ENCODE measurements at places on chromosomes 4 and X.

DNA sequence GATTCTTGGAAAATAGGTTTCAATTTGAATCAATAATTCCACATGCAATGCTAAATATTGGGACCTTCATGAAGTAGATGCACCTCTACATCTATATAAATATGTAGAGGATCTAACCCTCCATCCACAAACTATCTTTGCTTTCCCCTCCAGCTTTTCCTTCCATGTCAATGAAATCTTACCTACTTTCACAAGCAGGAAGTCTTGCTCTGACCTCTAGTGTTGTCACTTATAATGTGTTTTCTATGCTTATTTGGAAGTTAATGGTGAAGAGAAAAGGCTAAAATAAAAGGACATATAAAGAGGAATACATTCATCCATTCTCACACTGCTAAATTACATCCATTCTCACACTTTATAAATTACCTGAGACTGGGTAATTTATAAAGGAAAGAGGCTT lies 472.7 kb upstream of the DIAPH2 start:
- DNase-seq, result no peak

GRCh38 chr4:21768349-21769310 lies 179.9 kb downstream of the KCNIP4 start:
- DNase-seq, result no peak

GRCh38 chr4:109301651-109302360 lies 652 bp downstream of the COL25A1 start:
- DNase-seq, result no peak

- DNase-seq, result no peak
These were observed 53.8 kb downstream of the RNF150 start for GRCh38 chr4:141079393-141079930.

- DNase-seq, result no peak
These were observed 212.9 kb downstream of the NSUN7 start for GRCh38 chr4:40962551-40963180.

GRCh38 chr4:48370260-48371134 lies 29.2 kb downstream of the SLAIN2 start:
- no peak for DNase-seq

DNA sequence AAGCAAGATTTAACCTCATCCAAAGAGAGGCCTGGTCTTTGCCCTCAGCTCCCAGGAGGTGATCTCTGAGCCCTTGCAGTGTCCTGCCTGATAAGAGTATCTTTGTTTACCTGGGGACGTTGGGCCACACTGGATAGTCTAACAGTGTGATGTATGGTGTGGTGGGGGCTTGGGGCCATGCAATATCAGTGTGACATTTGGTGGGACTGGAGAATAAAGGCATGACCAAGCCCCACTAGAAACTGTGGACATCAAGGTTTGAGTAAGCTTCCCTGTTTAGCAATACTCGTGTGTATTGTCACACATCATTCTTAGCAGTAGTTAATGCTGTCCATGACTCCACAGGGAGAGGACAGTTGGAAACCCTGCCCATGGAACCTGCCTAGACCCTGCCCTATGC lies 34.4 kb downstream of the BBS12 start:
- no peak for DNase-seq

DNA sequence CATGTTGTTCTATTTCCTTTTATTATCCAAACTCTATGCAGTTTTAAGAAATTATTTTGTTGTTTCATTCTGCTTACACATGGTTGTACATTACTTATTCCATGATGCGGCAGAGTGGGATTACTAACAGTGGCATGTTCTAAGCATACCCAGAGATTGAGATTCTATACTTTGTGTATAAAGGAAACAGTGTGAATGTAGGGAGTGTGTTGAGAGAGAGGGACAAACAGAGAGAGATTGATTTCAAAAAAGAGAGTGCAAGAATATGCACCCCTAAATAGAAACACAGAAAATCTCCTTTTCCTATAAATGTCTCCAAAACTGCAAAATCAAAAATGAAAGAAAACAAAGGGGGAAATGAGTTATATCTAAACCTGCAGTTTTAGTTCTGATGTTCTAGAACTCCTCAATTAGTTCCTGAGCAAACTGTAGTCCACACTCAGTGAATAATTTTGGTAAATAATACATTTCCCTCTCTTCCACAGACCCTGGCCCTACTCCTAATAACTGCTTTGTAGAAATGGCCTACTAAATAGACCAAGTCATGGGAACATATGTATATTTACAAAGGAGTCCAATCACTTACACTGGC lies 31.0 kb downstream of the SLC9B1 start:
- DNase-seq, result no peak

- DNase-seq, result no peak
These were observed 55.7 kb upstream of the MMAA start for GRCh38 chr4:145563293-145563985.

DNA sequence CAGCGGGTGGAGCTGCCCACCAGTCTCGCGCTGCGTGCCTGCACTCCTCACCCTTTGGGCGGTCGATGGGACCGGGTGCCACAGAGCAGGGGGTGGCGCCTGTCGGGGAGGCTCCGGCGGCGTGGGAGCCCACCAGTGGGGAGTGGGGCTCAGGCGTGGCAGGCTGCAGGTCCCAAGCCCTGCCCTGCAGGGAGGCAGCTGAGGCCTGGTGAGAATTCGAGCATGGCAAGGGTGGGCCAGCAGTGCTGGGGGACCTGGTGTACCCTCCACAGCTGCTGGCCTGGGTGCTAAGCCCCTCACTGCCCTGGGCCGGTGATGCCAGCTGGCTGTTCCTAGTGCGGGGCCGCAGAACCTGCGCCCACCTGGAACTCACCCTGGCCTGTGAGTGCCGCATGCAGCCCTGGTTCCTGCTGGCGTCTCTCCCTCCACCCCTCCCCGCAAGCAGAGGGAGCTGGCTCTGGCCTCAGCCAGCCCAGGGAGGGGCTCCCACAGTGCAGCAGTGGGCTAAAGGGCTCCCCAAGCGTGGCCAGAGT lies 746.6 kb upstream of the PABPC4L start:
- no peak for DNase-seq

DNA sequence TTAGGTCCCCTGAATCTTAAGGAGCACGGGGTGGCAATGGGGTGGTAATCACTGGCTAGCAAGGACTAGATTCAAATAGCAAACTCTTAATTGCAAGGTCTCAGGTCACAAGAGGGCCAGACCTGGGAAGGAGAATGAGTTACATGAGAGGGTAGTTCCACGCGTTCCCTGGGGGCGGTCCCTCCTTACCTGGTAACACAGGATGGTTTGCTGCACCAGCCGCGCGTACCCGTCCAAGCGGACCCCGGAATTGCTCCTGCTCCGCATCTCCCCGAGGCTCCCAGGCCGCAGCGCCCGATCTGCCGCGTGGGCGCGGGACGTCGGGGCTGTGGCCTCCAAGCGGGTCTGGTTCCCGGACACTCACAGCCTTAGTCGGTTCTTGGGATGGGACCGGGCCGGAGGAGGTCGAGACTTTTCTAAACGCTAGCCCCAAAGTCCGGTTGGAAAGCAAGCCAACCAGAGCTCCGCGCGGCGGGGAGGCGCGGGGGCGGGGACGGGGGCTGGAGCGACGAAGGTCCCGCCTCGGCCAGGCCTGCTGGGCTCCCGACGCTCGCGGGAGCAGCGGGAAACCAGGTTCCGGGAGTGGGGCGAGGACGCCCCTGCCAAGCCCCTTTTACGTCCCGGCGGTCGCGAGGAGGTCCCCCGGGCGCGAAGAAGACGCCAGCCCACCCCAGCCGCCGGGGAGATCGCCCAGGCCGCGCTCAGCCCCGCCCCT lies at the start of gene PHKA2:
TSS of gene PHKA2 (minus strand) at position 449 of the 715 bp plus-strand sequence. CDS start at position 267, 182 bp downstream.
- DNase-seq, result peak; percentile 61

GRCh38 chr4:118177126-118177525 lies 142.8 kb downstream of the NDST3 start:
- no peak for DNase-seq

DNA sequence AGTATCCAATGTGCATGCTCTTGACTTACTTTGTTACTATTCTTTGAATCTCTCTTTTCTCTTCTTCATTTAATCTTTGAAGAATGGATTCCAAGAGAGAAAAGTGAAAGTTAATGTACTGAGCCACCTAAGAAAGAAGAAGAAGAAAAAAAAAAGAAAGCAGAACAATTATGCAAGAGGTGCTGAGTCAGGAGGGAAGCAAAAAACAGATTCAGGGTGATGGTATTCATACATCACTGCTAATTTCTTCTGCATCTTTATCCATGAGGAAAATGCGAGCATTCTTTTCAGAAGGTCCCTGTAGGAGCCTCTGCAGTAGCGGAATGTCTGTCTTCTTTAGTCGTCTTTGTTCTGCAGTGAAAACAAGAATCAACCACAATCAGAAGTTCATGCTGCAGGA lies 43.9 kb downstream of the RASSF6 start:
- DNase-seq, result no peak

- DNase-seq, result no peak
These were observed 37.7 kb upstream of the TASL start for GRCh38 chrX:30615229-30615628.

DNA sequence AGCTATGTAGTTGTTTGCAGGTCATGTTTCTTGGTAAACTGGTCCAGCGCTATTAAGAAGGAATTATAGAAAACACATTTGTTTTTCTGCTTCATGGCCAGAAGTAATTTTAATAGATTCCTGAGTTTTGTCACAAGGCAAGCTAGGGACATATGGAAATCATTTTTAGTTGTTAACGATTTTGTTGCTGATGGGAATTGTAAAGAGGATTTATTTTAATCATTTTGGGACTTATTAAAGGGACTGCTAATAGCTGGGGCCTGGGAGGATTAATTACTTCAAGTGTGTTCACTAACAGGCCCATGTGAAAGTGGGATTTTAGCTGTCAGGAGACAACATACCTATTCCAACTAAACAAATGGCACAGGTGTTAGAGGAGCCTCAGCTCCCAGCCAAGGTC lies 492.0 kb upstream of the ARX start:
- DNase-seq, result no peak

DNA sequence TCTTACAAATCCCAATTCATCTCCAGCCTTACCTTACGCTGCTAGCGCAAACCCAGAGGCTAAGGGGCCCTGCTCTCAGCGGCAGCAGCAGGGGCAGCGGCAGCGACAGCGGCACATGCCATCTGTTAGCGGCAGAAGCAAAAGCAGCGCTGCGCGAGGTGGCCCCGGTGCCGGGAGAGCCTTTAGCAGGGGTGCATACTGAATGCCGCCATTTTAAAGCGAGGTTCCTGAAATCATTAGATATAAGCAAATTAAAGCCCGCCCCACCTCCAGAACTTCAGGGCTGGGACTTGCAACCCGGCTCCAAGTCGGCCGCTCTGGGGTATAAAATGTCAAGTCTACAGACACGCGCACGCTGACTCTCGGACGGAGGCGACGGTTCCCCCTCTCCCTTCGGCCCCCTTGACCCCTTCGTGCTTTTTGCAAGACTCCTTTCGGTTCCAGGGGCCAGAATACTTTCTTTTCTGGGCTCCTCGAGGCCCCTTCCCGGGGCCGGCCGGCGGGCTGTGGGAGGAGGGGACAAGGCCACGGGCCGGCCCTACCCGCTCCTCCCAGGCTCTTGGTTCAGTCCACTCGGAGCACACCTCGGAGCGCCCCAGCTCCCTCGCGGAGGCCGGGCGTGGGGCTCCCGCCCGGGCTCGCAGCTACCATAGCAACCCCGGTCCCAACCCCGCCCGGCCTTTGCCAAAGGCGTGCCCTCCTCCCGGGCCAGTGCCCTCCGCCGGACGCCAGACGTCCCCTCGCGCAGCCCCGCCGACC lies at the start of gene MBNL3:
TSS of gene MBNL3 (minus strand) at position 220 of the 759 bp plus-strand sequence. CDS start 49,427 bp downstream, outside the sequence.
- DNase-seq, result peak; percentile 47

DNA sequence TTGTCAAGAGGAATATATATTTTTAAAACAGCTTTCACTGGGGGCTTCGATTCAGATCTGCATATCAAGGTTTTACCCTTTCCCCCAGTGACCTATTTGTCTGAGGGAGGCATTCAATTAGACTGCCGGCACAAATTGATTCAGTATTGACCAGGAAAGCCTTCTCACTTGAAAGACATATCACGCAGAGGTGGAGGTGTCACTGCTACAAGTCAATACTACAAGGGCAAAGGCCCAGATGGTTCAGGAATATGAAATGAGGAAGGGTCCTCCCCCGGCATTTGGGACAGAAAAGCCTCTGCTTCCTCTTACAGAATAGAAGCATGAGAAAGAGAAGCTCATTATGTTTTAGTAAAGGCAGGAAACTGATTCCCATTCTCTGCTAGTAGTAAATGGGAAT lies 383.6 kb downstream of the HNRNPD start:
- no peak for DNase-seq

DNA sequence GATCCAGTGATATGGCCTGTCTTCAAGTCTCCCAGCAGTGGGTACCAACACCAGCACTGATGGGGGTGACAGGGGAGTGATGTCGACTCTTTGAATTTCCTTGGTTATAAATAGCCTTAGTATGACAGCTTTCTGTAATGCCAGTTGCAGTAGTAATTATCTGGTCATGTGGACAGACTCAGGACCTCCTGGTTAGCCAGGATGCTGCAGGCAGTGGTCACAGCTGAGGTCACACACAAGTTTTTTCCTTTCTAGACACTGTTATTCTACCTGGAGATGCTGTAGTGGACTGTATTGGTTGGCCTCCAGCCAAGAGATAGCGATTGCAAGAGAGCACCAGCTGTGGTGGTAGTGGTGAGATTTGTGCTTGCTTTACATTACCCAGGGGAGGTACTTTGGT lies 63.6 kb downstream of the UPRT start:
- no peak for DNase-seq

- no peak for DNase-seq
These were observed 98.2 kb downstream of the MAGEC1 start for GRCh38 chrX:142001934-142002333.

DNA sequence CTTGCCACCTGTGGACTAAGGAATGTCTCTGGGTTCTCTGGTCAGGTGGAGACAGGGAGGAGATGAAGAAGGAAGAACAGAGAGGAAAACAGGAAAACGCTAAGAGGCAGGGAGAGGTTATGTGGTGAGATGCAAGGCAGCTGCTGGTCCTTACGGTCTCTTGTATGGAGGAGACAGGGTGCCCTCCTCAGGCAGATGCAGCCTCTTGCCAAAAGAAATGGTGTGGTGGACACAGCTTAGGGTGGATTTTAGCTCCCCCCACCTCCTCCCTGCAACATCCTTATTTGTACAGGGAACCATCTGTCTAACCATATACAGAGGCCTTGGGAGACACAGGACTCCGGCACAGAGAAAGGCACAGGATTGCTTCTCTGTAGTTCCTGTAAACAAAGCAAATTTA lies 9.7 kb downstream of the OCIAD2 start:
- no peak for DNase-seq

GRCh38 chr4:163395758-163396157 lies 52.1 kb downstream of the NPY5R start:
- DNase-seq, result no peak

GRCh38 chr4:85784947-85785346 lies 310.0 kb downstream of the ARHGAP24 start:
- DNase-seq, result no peak
